ENCODE measurements at places on chromosomes 5 and 9.
A peak's percentile ranks its signal among the peaks of the same experiment; 100 is the strongest.

- H3K4me3 ChIP-seq = no peak overlapping the region
- H3K4me1 ChIP-seq = no peaks in the 10 kb centered on the region
- no peak overlapping the region for H3K27ac ChIP-seq
- H3K36me3 ChIP-seq = no peaks in the 10 kb centered on the region
- DNase-seq = no peak
These were observed 523.5 kb upstream of the KLF4 start for GRCh38 chr9:108012886-108013665.

DNA sequence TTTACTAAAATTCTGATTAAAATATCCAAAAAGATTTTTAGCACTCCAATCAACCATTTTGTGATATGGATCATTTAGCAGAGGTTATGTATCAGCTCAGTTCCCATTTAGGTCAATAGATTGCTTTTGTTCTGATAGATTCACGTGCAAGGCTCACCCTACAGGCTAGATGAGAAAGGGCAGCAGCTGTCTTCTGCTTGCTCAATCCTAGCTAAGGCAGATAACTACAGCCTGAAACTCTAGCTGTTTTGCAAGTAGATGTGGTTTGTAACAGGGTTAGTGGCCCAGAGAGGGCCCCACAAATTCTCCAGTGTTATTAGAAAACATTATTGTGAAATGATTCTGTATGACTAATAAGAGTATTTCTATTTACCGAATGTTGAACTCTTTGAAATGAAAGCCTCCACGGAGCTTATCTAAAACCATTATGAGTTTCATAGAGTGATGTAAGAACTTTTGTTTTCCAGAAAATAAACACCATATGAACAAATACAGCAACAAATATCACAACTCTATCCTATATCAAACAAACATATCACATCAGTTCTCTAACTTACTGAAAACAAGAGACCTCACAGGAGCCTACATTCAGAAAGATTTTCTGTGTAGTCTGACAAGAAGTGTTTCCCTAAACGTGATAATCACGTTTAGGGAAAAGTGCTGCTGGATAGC is 841.9 kb upstream of the ACO1 start:
- peak; percentile 60 for DNase-seq
- H3K4me1 ChIP-seq = peaks cover 13% of the 10 kb centered on the region
- H3K36me3 ChIP-seq = no peaks in the 10 kb centered on the region

GRCh38 chr9:134807716-134808446 is 72.7 kb upstream of the FCN2 start:
- H3K27me3 ChIP-seq = no peaks in the 10 kb centered on the region
- H3K4me3 ChIP-seq = no peak overlapping the region
- no peaks in the 10 kb centered on the region for H3K36me3 ChIP-seq
- no peak for DNase-seq
- no peak overlapping the region for H3K27ac ChIP-seq

GRCh38 chr9:128092199-128092977 is 24.4 kb downstream of the SLC25A25 start:
- no peaks in the 10 kb centered on the region for H3K27me3 ChIP-seq
- H3K4me3 ChIP-seq = no peak overlapping the region
- peak overlapping the region; percentile 62 for H3K27ac ChIP-seq
- peaks cover 3% of the 10 kb centered on the region for H3K36me3 ChIP-seq
- H3K4me1 ChIP-seq = peaks cover 46% of the 10 kb centered on the region

- no peak for DNase-seq
- H3K4me1 ChIP-seq = no peaks in the 10 kb centered on the region
- no peak overlapping the region for H3K27ac ChIP-seq
- no peaks in the 10 kb centered on the region for H3K36me3 ChIP-seq
- H3K27me3 ChIP-seq = peaks cover 28% of the 10 kb centered on the region
These were observed 27.5 kb downstream of the PIP5K1B start for GRCh38 chr9:68732405-68733020.

DNA sequence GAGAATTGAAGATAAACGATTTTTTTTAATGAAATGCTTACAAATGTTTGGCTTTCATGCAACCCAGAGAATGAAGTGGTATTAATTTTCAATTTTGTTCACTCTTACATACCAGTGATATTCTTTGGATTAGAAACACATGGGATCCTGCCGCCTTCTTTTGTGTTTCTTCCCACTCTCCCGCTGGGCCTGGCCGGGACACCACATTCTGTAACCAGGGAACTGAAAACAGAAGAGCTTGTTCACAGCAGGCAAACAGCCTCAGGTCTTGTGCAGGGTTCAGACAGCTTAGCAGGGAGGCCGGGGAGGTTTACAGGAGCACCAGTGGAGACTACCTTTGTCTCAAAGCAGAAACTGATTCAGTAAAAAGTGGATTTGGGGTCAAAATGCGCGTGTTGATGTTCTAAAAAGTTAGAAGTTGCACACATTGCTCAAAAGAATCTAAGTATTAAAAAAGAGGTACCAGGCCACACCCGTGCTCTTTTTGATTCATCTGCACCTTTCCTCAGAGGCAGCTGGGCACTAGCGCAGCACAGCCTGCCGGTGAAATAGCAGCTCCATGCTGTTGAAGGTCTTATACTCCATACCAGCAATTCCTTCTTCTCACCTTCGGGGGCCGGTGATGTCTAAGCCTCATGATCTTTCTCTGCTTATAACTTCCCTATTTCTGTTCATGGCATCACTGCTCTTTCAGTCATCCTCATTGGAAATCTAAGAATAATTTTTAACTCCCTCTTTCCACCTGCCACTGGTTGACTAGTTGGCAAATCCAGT is 67.1 kb downstream of the GRAMD2B start:
- H3K4me1 ChIP-seq = no peaks in the 10 kb centered on the region
- no peak overlapping the region for H3K27ac ChIP-seq
- H3K36me3 ChIP-seq = peaks cover 7% of the 10 kb centered on the region
- no peaks in the 10 kb centered on the region for H3K27me3 ChIP-seq
- no peak overlapping the region for H3K4me3 ChIP-seq

DNA sequence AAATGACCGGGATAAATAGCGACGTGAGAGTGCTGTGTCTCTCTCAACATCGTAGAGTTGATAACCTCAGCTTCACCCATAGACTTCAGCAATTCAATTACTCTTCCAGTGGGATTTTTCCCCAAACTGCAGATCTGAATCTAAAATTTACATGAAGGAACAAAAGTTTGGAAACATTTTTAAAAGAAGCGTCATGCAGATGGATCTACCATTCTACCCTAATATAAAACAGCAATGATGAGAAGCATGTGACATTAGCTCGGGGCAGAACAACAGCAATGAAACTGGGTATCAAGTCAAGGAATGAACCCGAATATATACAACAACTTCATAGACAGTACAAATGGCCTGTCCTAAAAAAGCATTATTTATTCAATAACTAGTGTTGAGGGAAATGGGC is 18.8 kb downstream of the GLT6D1 start:
- H3K36me3 ChIP-seq = no peaks in the 10 kb centered on the region
- H3K4me3 ChIP-seq = no peak overlapping the region
- DNase-seq = no peak
- no peak overlapping the region for H3K27ac ChIP-seq
- H3K27me3 ChIP-seq = peaks cover 3% of the 10 kb centered on the region

- H3K4me3 ChIP-seq = peak overlapping the region; percentile 82
- peaks cover 22% of the 10 kb centered on the region for H3K27me3 ChIP-seq
- H3K36me3 ChIP-seq = peaks cover 5% of the 10 kb centered on the region
- peaks cover 12% of the 10 kb centered on the region for H3K4me1 ChIP-seq
- peak overlapping the region; percentile 73 for H3K27ac ChIP-seq
These were observed 757 bp downstream of the ZBED3 start for GRCh38 chr5:77086368-77086688.

GRCh38 chr9:28547527-28547926 is 974.2 kb upstream of the C9orf72 start:
- no peaks in the 10 kb centered on the region for H3K4me1 ChIP-seq
- H3K4me3 ChIP-seq = no peak overlapping the region
- H3K36me3 ChIP-seq = no peaks in the 10 kb centered on the region
- H3K27ac ChIP-seq = no peak overlapping the region
- H3K27me3 ChIP-seq = no peaks in the 10 kb centered on the region

DNA sequence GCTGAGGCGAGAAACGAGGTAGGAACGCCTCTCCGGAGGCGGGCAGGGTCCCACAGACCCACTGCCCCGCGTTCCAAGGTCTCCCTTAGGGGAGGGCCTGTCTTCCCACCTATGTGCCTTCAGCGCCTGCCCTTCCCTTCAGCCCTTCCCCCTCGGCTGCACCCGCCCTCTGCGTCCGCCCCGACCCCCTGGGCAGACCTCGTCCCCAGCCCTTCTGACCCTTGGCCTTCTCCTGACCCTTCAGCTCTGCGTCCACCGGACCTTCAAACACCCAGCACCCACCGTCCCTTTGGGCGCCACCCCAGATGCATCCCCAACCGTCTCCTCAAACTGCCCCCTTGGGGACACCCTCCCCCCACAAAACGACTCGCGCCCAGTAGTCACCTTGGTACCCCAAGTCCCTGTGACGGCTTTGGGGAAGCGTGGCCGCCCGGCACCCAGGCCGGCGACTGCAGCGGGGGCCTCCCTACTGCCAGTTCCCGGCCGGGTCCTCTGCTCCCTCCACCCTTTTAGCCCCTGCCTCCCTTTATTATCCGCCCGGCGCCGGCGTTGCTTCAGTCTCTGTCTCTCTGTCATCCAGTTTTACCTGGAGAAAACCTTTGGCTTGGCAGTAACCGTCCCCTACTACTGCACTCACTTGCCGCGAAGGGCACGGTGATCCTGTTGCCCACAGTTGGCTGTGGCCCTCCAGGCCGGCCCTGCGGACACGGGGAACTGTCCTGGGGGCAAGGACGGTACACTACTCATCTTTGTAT is 421 bp downstream of the RUSC2 start:
- H3K4me3 ChIP-seq = peak overlapping the region; percentile 64
- H3K27ac ChIP-seq = peak overlapping the region; percentile 14
- H3K36me3 ChIP-seq = no peaks in the 10 kb centered on the region
- peaks cover 40% of the 10 kb centered on the region for H3K27me3 ChIP-seq

DNA sequence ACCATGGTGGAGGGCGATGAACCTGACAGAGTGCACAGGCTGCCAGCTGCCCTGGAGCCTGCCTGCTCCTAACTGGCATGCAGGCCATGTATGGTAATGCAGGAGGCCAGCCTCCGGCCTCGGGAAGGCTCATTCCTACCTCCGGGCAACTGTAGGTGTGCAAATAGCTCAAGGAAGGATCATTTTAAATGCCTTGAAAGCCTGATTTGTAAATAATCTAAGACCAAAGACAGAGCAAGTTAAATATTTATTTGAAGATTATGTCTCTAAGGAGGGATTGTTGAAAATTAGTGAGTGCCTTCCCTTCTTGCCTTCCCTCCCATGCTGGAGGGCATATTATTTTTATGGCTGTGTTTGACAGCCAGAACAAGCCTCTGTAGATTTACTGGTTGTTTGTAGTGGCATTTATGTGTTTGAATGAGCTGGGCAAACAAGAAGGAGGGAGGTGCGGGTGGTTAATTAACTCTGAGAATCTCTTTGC is 285.7 kb upstream of the TUT7 start:
- peaks cover 8% of the 10 kb centered on the region for H3K27me3 ChIP-seq
- no peak for DNase-seq
- H3K27ac ChIP-seq = no peak overlapping the region

DNA sequence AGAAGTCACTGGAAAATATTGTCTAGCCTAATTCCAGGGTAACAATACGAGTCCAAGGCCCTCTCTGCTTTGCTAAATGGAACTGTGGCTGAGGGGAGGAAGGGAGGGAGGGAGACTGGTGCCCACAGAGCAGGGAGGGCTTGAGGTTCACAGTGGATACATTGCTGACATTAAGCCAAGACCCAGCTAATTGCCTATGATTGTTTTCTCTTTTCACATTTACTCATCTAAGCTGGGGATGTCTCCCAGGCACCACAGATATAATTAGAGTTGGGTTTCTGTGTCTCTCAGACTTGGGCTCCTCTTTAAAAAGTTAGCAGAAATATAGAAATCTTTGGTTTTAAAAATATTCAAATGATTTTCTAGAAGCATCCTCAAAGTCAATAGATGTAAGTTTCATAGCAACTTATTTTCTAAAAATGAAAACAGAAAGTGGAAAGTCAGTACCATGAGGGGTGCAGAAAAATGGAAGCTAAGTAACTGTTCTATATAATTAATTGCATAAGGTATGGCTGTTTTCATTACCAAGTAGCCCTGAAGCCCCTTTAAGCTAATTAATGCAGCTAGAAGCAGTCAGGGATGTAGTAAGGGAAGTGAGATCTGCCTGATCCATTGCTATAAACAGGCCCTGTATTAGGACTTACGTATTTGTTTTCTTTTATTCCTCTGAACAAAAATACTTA is 259.8 kb downstream of the NDUFS4 start:
- DNase-seq = no peak
- H3K27ac ChIP-seq = no peak overlapping the region
- no peak overlapping the region for H3K4me3 ChIP-seq
- H3K4me1 ChIP-seq = no peaks in the 10 kb centered on the region

DNA sequence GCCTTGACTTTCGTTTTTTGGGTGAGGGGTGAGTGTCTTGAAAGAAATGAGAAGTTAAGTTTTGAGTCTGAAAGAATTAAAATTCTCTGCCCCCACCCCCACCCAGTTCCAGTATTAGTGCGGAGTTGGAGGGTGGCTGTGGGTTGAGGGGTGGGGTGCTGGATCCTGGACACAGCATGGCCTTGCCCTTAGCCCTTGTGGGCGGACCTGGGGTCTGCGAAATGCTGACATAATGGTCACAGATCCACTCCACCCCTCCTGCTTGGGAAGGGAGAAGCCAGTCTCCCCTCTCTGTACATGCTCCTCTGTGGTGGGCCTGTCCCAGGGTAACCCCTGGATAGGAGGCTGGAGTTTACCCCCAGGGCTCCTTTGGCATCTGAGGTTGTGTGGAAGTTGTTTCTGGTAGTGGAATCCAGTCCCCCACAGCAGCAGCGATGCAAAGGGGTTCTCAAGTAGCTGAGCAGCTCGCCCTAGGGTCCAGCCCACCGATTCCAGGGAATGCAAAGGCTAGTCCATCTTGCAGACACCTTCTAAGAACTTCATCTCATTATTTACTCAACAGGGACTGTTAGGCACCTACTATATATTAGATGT is 42.8 kb upstream of the TCF7 start:
- no peak for DNase-seq
- peaks cover 56% of the 10 kb centered on the region for H3K27me3 ChIP-seq
- no peak overlapping the region for H3K4me3 ChIP-seq
- no peak overlapping the region for H3K27ac ChIP-seq

- H3K27me3 ChIP-seq = no peaks in the 10 kb centered on the region
- no peak overlapping the region for H3K4me3 ChIP-seq
These were observed 20.1 kb downstream of the IPO11 start for GRCh38 chr5:62432621-62433064.

GRCh38 chr5:7015586-7016256 is 302.5 kb downstream of the TENT4A start:
- no peaks in the 10 kb centered on the region for H3K36me3 ChIP-seq
- DNase-seq = no peak
- no peaks in the 10 kb centered on the region for H3K4me1 ChIP-seq
- no peak overlapping the region for H3K27ac ChIP-seq
- H3K4me3 ChIP-seq = no peak overlapping the region

Data from activated CD8-positive, alpha-beta memory T cell treated with anti-CD3 and anti-CD28 coated beads, Interleukin-2, amount 10 ng/mL, durations not matched to agents 7 days and 5 days (primary cell).